Adipocyte (in vitro differentiated cells): ENCODE measurements at places on chromosomes 1 and 21.

GRCh38 chr1:17895986-17896385 is 140.9 kb downstream of the ACTL8 start:
- DNase-seq = no peak

DNA sequence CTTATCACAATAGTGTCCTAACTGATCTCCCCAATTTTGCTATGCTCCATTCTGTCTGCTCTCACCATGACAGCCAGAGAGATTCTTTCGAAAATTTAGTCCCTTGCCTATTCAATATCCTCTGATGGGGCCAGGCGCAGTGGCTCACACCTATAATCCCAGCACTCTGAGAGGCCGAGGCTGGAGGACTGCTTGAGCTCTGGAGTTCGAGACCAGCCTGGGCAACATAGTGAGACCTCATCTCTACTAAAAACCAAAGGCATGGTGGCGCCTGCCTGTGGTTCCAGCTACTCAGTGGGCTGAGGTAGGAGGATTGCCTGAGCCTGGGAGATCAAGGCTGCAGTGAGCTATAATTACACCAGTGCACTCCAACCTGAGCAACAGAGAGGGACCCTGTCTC is 16.1 kb upstream of the PDZK1IP1 start:
- no peak for DNase-seq

DNA sequence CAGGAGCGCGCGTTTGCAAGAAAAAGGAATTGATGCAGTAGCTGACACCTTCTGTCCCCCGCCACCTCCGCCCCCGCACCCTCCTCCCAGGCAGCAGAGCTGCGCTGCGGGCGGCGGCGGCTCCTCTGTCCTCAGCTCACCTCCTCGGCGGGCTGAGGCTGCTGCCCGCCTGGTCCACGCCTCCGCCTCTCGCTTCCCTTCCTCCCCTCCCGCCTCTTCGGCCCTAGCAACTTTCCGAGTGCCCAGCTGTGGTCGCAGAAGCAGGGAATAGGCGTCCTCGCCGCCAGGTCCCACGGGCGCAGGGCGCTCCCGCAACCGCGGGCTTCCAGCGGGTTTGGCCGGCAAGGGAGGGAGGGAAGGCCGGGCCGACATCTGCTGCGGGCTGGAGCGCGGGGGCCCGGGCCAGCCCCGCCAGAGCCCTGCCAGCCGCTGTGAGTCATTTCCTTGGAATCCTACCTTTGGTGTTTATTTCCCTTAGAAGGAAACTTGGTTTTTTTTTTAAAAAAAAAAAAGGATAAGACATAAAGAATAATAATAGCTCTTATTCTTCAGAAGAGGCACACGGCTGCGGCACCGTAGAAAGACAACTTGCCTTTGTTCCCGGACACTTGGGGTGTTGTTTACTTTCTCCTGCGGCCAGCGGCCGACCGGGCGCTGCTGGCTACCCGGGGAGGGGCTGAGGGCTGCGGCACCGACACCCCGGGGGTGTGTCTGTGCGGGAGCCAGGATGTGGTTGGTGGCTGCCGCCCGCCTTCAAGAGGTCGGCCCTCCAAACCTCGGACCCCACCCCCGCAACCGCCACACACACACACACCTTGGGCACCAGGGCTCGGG is 1.1 kb downstream of the SERTAD4 start:
- DNase-seq = peak; percentile 83

GRCh38 chr1:160743266-160743665 is 4.2 kb downstream of the SLAMF7 start:
- DNase-seq = no peak

DNA sequence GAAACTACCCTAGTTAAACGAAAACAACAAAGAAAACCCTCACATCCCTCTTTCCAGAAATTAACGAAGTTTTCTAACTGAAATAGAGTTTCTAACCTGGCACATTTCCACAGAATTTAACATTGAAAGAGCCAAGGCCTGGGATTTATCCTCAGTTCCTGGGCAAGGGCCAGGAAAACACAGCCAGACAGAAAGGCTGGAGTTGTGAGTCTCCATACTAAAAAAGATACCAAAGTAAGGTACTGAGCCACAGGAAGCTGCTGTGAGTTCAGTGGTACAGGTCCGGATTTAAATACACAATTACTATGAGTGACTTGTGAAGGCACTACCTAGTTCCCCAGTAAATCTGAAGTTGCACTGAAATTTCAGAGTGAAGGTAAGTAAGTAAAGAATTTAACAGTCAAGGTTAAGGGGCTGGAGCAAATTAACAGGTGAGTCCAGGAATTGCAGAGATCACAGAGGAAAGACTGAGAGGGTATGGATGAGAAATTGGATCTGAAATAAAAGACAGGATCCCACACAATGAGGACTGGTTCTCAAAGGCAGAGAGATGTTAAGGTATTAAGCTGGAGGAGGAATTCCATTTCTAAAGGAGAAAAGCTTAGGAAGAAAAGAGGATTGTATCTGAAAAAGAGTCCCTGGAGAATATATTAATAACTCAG is 905 bp downstream of the LIX1L start:
- DNase-seq = peak; percentile 72

- no peak for DNase-seq
Measured at GRCh38 chr1:54987427-54987826, 7.0 kb downstream of the TMEM61 start.

DNA sequence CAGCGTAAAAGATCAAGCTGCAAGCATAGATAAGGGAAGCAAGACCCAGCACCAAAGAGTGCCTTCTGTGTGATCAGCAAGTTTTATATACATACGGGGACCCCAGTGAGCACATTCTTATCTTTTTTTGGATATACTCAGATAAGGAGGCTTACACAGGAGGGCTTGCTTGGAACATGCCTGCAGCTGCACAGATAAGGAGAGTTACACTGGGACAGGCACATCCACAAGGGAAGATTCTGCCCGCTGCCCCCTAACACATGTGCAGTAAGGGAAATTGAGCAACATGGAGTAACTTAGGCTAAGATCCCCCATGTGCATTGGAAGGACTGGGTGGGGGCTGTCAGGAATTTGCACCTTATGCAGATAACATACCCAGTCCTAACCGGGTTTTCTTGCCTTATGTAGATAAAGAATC is 1334.8 kb downstream of the MRPL39 start:
- no peak for DNase-seq

DNA sequence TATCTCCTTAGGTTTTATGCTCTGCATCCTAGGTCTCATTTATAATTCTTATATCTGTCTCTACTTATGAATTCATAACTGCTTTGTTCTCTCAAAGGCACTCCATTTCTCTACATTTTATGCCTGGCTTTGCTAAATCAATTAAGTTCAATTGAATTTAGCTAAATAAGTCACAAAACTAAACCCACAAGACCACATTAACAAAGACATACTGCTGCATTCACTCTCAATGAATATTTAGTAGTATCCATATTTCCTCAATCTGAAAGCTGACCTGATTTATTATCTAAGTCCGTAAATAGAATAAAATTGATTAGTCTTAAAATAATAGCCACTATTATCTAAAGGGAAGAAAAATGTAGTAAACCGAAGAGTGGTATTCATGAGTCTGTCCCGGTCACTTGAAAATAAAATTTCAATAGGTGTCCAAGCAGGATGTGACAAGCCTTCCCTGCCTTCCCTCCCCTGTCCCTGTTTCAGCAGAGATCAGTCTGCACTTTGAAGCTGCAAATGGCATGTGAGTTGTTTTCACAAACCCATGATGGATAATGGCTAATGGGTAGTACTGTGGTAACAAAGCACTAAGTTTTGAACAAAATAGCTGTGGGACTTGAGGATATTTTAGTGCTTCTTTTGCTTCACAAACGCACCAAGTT is 295.0 kb upstream of the NCAM2 start:
- no peak for DNase-seq

DNA sequence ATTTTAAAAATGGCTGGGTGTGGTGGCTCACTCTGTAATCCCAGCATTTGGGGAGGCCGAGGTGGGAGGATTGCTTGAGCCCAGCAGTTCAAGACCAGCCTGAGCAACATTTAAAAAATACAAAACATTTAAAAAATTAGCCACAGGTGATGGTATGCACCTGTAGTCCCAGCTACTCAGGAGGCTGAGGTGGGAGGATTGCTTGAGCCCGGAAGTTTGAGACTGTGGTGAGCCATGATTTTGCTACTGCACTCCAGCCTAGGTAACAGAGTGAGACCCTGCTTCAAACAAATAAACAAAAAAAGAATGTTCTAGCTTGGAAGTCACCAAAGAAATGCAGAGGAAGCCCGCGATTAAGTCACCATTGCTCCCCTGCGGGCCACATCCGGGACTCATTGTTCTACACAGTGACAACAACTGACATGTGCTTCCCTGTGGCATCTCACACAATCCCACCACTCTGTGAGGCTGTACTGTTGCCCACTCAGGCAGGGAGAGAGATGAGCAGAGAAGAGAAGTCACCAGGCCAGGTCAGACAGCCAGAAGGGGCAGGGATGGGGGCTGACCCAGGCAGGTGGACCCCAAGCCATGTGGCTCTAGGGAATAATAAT is 18.4 kb upstream of the SPATC1L start:
- DNase-seq = no peak

GRCh38 chr1:235015291-235015985 is 113.2 kb downstream of the TOMM20 start:
- DNase-seq = no peak

DNA sequence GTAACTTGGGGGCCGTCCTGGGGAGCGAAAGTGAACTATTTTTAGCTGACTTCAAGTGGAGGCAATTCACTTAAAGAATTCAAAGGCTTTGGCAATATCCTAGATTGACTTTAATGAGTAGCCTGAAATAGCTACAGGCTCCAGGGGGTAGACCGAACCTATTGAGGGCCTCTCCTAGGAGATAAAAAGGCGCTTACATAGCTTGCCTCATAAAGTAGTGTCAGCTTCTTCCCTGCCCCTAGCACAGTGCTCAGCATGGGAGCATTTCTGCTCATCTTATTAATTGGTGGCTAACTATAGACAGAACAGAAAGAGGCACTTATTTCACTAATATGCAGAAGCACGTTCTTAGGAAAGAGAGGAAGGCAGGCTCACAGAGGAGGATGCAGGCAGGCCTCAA is 12.3 kb upstream of the CTNNBIP1 start:
- DNase-seq = no peak

DNA sequence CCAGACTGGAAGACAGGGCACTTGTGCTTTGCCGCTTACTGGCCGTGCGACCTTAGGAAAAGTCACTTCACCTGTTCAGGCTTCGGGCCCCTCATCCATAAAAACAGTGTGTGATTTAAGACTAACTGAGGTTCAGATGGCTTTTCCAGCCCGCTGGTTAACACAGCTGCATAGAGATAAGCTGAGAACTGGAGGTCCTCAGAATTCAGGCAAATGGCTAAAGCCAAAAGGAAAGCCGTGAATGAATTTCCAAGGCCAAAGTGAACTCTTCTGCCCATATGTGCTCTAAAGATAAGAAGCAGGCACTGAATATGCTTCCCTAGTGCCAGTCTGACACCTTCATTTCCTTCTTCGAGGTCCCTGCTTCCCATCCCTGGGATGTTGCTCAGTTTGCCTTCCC is 23.5 kb upstream of the SARS1 start:
- DNase-seq = no peak

GRCh38 chr1:41341365-41341683 is 19.9 kb upstream of the FOXO6 start:
- no peak for DNase-seq

- DNase-seq = peak; percentile 64
Measured at GRCh38 chr1:152110365-152110859, 4.8 kb downstream of the TCHH start.

- peak; percentile 16 for DNase-seq
Measured at GRCh38 chr1:247054992-247055415, 23.6 kb downstream of the ZNF670 start.

DNA sequence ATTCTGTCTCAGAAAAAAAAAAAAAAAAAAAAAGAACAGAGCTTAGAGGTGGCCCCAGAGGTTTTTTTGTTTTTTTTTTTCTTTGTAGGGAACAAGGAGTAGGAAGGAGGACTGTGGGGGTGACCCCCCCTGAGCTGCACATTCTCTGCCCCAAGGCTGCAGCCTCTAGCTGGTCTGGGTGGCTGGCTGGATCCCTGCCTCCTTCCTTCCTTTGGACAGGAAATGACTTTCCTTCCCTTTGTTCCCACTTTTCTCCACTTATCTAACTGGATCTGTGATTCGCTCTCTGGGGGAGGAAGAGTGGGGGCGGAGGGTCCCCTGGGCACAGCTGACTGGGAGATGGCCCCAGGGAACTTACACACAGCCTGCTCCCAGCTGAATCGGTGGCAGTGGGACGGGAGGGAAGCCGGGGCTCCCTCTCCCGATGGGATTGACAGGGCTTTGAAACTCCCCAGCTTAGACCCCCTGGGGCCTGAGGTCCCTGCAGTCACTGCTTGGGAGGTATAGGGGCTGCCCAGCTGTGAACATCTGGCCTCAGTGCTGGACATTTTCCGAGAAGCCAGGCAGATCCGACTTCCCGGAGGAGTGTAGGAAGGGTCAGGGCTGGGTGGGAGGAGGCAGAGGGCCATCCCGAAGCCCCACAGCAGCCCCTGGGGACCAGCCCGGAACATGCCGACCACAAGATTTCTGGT is 2.1 kb downstream of the FBLIM1 start:
- peak; percentile 73 for DNase-seq

DNA sequence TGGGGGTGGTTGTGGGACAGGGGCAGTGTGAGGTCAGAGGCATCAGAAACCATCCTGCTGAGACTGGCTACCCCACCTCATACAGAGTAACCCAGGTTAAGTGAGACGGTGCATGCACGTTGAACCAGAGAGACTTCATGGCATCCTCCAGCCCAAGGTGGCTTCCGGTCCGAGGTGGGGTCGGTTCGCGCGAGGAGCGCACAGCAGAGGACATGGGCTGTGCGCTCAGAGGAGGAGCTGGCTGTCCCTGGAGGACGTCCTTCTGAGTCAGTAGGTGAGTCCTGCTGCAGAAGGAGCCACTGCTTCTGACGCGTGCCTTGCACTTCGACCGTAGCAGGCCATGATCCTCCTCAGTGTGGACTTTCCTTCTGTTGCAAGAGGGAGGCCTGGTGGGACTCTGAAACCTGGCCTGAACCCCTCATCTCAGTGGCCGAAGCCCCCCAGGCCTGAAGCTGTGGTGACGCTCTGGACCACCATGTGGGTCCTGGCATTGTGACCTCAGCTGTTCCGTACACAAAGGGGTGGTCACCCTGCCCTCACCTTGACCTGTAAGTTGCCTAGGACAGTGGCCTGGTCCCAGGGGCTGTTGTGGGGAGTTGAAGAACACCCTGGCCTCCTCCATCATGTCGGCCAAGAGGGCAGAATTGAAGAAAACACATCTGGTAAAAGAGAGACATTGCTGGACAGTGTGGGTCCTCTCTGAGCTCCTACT is at the start of gene TEX35:
Gene TEX35 (plus strand): TSS at position 544 of the 712 bp plus-strand sequence. CDS start 80 bp downstream, at position 624.
- DNase-seq = no peak

DNA sequence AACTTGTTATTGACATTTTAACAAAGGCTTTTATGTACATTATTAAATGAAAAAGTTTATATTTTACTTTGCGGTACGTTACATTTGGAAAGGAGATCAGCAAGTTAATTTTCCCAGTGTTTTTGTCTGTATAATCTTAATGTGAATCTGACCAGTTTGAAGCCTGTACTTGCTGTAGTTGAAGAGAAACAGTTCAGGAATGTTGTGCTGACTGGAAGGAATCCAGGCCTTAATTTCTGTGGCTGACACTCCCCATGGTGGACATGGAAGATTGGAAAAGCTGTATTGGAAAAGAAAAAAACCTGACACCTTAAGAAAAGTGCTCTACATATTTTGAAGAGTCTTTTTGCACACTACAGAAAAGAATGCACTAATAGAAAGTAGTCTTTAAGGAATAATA is 15.5 kb downstream of the LEPR start:
- DNase-seq = peak; percentile 75
